Activated T-helper 1 cell treated with anti-CD3 and anti-CD28 coated beads, Interleukin-2, amount 50 U/mL, for 16 hours (primary cell): ENCODE measurements at places on chromosomes 5 and 9.

DNA sequence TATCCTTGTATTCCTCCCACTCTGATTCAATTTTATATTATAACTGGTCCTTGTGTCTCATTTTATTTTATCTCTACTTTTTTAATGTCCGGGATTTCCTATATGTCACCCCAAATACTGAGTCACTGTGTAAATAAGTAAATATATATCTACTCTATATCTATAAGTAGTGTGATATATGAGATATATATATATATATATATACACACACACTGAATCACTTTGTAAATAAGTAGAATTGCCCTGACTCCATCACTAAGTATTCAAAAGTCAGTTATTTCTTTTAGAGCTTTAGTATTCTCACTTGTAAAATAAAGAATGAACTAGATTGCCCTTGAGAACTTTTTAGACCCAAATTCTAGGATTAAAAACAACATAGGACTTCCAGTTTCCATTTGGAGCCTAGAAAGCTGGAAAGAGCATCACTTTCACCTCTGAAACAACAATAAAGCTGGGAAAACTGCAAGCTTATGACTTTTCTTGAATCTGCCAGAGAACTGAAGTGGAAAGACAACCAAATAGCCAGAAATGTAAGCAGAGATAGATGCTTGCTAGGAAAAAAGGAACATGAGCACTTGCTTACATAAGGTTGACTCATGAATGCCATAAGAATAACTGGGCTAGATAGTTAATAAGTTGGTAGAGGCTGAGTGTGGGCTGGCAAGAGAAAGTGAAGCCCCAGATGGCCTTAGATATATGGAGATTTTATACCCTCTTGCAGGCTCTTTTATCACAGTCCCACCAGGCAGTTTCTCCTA, 171.1 kb upstream of the TLX3 start:
- no peak for DNase-seq

DNA sequence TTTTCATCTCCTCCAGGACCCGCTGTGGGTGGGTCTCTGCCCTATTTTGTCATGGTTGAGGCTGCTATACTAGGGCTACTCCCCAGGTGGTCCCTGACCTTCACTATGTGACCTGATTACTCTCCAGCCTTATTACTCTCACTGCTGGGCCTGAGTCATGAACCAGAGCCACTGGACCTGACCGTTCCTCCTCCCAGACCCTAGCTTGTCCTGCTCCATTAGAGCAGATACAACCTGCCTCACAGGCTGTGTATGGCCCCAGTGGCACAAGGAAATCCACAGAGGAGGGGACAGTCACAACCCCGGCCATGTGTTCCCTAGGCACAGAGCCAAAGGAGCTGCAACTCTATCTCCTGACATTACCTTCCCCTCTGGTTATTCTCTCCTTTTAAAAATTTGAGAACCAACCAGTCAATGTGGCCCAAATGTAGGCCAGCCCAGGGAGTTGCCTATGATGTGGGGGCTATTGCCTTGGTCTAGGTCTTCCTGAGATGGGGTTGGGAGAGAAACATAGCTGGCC, 96.0 kb upstream of the FSTL4 start:
- no peak for DNase-seq

DNA sequence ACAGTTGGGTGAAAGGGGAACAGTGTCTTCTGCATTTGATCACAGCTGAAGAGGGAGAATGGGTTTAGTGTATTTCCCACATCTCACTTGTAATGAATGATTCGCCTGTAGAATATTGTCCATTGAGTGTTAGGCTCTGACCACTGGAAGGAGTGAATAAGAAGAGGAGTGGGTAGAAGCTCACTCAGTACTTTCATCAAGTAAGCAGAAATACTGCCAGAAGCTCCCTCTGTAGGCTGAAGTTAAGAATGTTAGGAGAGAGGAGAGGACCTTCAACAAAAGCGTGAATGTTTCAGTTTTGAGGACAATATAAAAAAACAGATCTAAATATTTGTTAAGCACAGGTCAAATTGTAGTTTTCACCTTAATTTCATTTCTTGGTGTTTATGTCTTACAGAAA, 27.5 kb downstream of the FSD1L start:
- no peak for DNase-seq

- no peak for DNase-seq
These were observed 148.3 kb downstream of the CMYA5 start for GRCh38 chr5:79837761-79838551.

GRCh38 chr9:135224921-135225541, 137.6 kb downstream of the OLFM1 start:
- DNase-seq: no peak

GRCh38 chr5:178461004-178461730, 129.0 kb downstream of the COL23A1 start:
- no peak for DNase-seq

DNA sequence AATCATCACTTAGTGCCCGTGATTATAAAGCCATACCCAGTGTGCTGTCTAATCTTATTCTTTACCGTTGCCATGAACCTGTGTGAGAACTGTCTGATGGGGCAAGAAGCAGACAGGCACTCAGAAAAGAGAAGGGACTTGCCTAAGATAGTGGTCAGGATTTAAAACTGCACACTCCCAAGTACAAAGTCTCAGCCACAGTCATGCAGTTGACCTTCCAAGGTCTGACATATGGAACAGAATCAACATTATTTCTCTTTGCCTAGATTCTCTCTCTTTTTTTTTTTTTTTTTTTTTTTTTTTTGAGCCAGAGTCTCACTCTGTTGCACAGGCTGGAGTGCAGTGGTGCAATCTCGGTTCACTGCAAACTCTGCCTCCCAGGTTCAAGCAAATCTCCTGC, 1.9 kb upstream of the PPP2CA start:
- DNase-seq: no peak

GRCh38 chr5:94793816-94794198, 175.3 kb downstream of the SLF1 start:
- no peak for DNase-seq

GRCh38 chr5:34587355-34588241, 68.5 kb upstream of the RAI14 start:
- DNase-seq: no peak

DNA sequence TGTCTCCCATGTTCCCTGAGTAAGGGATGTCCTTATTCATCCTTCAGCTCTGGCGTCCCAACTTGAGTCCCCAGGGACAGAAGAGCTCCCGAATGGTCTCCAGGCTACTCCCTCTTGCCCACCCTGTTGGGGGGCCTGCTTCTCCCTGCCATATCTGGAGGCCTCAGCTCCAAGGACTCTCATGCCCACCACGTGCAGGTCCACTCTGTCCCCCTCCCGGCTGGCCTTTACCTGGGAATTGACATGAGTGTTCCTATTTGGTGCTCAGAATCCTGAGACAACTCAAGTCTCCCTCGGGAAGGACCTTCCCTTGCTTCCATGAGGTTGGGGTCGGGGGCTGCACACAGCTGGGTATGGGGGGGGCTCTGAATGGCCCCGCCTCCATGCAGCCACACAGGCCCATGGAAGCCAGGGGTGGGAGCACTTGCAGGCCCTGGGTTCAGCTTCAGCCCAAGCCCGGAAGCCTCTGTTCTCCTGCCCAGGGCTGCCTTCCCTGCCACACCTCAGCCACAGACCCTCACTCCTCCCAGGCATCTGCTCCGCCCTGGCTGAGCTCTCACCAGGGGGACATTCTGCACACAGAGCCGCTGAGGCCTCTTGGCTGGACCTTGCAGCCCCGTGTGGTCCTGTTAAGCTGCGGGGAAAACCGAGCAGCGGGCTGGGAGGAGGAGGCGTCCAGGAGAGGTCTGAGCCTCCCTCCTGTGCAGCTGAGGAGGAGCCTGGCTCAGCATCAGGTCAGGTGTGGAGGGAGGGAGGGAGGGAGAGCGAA, 121.9 kb downstream of the PHF2 start:
- DNase-seq: no peak
